Right ventricle myocardium inferior (tissue), 1 donor: ENCODE measurements at places on chromosomes 4 and X. TPM values are rescaled to one million over a fixed set of nuclear protein-coding genes. Genes with fewer than 3 reads are reported as not detected.
A peak's percentile ranks its signal among the peaks of the same experiment; 100 is the strongest.

DNA sequence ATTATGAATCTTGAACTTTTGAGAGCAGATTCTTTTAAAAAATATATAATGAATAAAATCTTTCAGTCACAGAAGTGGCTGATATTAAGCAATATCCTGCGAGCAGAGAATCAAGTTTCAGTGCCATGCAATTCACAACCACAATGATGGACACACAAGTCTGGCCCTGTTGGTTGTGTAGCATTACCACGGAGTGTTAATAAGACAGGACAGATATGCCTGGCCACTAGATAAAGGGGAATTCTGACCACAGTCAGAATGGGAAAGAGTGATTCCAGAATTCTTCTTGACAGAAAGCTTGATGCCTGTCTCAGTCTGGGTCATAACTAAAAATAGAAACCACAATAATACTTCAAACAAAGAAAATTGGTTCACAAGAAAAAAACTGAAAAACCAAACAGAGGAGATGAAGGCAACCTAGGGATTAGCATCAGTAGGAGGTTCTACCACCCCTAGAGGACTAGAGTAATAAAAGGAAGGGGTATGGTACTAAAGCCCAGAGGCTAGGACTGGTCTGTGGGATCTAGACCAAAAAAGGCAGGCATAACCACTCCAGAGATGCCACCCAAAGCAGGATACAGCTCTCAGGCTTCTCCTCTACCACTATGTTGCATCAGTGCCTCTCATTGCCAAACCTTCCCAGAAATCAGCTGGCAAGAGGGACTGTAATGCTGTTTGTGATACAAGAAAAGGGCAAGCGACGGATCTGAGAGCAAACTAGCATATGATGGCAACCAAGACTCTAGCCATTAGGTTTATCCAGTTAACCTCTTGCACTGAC is 59.0 kb downstream of the RNF150 start:
- DNase-seq: no peak

- no peak for DNase-seq
Measured at GRCh38 chrX:6024204-6024603, 204.5 kb downstream of the NLGN4X start.

- no peak for DNase-seq
Measured at GRCh38 chrX:48711929-48712505, 15.5 kb downstream of the SUV39H1 start.

GRCh38 chrX:28848707-28849106 is 261.5 kb downstream of the IL1RAPL1 start:
- DNase-seq: no peak

DNA sequence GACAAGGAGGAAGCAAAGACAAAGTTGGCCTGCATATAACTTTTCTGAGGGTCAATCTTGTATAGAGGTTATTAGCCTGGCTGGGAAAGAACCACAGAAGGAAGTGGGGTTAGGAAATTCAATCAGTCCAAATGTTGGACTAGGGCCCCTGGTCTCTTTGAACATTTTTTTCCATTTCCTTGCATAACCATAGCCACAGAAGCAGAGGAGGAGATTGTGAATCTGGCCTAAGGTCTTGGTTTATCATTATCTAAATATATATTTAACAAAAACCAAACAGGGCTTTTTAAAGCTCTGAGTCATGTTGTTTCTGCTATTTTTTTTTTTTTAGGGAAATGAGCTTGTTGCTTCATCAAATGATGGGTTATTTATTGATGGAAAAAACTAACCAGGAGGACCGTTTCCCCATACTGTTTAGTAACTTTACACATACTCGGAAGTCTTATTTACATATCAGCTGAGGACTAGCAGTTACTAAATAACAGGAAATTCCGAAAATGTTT is 97.7 kb upstream of the ACSL4 start:
- DNase-seq: no peak

DNA sequence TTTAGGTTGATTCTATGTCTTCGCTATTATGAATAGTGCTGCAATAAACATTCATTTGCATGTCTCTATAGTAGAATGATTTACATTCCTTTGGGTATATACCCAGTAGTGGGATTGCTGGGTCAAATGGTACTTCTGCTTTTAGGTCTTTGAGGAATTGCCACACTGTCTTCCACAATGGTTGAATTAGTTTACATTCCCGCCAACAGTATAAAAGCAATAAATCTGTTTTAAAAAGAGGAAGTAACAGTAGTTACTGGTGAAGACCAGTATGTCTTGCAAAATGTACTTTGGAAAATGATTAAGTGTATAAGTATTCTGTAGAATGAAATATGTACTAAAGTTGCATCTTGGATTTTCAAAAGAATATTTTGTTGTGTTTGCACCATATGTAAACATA is 77.3 kb downstream of the SHROOM4 start:
- DNase-seq: no peak

GRCh38 chr4:95959633-95960032 is 119.7 kb downstream of the PDHA2 start:
- DNase-seq: no peak

DNA sequence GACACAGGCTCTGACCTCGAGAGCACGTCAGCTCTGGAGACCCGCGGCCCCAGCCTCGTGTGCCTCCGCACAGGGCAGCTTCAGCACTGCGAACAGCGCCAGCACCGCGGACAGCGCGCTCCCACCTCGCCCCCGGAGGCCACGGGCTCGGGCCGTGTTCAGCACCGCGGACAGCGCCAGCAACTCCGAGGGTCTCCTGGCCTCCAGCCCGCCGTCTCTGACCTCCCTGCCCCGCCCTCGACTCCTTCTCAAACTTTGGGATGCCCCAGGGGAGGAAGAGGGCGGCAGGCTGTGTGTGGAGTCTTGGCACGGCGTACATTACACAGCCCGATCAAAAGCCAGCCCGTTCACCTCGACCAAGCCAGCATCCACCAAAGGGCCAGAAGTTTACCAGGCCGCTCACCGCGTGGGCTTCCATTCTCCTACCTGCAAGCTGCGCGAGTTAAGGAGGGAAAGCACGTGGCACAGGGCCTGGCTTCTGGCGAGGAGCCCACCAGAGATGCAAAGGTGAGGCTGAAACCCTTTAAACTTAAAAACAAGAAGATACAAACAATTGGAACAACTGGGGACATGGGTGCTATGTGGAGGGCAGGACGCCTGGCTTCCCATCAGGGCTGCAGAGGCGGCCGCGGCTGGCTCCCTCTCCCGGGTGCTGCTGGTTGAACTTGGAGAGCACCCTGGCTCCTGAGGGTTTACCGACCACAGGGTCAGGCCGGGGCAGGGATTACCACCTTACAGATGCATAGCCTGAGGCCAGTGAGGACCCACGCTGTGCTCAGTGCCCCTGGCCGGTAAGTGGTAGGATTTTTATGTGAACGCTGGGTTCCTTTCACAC is 4.5 kb upstream of the NKX1-1 start:
- DNase-seq: no peak

DNA sequence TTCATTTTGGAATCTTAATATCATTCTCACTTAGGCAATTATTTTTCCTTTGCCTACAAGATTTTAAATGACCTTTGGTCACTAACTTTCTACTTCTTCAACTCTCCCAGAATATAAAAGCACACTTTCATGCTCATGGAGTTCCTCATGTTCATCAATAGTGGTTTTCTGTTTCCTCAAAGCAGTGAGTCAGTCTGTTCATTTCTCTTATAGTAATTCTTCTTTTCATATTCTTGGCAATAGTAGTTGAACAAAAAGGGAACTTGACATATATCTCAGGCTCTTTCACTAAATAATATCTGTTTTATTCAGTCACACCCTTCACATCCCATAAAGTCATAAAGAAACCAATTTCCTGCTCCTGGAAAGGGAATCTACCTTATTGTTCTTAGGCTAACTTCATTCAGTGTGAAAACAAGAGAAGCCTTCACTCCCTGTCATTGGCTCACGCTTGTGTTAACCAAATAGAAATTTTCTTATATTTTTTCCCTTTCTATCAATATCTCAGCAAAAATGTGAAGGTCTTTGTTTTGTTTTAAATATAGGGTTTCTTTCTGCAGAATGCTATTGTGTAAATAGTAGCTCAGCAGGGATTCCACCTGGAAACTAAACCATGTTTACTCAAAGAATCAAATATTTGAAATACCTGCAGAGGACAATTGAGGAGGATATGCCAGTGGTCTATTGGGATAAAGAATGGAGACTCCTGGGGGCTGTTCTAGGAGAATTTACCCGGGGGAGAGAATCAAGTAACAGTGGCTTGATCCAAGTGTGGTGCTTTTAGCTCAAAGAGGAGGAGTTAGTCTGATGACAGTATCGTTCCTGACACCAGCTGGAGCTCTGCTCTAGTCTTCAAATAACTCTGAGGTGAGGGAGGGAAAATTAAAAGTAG is 13.4 kb upstream of the TNIP3 start:
- DNase-seq: no peak

GRCh38 chrX:50609796-50610195 is 139.2 kb upstream of the DGKK start:
- DNase-seq: no peak

GRCh38 chr4:158580064-158580463 is 58.4 kb downstream of the RXFP1 start:
- no peak for DNase-seq

DNA sequence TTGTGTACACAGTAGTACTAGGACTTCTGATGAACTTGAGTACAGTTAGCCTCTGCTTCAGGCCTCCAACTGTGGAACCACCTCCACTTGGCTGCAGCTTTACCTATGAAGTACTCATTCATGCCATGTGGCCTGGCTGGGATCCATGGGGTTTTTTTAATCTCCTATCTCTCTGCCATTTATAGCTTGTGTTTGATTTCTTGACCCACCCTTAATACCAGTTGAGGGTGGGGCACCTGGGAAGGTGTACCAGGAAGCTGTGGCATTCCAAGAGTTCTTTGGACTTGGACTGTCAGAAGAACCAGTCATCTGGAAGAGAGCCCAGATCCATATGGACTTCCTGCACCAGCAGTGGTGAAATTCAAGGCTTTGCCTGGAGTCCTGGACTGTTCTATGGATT is 230.1 kb downstream of the SHROOM3 start:
- no peak for DNase-seq

GRCh38 chr4:77156533-77156911 is 485 bp upstream of the CCNG2 start:
- peak; percentile 94 for DNase-seq

DNA sequence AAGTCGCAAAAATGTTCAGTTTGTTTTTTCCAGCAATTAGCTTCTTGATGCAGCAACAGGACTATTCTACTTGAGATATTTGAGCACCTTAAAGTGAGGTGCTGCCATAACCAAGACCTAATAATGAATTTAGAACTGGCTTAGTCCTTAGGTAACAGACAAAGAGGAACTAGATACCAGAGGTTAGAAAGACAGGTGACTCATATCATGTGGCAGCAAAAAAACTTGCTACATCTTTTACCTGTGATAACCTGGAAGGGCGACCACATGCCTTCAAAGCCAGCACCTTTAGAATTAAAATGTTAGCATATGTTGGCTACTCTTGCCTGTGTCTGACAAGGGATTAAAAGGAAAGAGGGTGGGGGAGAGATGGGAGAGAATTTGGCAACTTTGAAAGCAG is 90.4 kb downstream of the ARHGAP6 start:
- DNase-seq: no peak

DNA sequence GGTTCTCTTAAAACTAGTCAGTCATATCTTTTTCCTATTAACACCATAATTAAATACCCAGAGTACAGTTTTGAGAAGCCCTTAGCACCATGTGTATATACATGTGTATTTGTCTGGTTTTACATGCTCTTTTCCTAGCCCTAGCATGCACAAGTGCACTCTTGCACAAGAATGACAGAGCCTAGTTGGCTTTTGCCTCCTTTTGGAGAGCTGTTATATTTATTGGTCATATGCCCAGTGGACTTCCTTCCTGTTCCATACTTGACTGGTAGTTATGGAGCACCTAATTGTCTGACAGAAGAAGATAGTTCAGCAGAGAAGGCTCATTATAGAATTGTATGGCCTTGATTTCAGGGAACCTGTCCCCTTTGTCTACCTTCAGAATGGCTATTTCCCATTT is 155.6 kb downstream of the ARX start:
- DNase-seq: no peak

DNA sequence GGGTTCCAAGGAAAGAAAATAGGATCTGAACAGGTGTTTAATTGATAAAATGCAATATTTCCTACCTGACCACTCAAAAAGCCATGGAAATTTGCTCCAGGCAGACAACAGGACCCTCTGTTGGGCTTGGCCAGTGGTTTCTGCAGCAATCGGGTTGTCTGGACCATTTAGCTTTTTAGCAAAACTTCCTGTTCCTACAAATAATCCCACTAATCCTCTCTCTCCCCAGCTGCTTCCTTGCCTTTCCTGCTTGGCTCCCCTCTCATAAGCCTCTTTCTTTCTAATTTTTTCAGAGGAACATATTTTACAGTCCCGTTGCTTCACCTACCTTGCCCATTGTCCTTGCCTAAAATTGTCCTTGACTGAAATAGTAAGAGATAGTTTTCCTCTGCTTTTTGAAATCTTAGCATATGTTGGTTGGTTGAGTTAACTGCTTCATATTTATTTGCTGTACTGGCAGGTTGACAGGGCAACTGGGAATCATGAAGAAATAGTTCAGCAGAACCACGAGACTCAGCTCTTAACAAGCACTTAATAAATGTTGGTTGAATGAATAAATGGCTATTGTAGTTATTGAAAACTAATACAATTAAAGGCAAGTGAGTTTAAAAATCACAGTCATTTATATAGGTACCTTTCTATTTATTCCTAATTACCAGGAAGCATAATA is 259.8 kb downstream of the KCNIP4 start:
- DNase-seq: no peak

- DNase-seq: no peak
Measured at GRCh38 chrX:37993837-37994619, 12.3 kb upstream of the SYTL5 start.

Gene MAGIX
- 4.3 TPM for total RNA-seq

Gene PNMA5
- not detected for total RNA-seq

- peak; percentile 69 for DNase-seq
Measured at GRCh38 chr4:4574792-4575191, 32.9 kb upstream of the STX18 start.

DNA sequence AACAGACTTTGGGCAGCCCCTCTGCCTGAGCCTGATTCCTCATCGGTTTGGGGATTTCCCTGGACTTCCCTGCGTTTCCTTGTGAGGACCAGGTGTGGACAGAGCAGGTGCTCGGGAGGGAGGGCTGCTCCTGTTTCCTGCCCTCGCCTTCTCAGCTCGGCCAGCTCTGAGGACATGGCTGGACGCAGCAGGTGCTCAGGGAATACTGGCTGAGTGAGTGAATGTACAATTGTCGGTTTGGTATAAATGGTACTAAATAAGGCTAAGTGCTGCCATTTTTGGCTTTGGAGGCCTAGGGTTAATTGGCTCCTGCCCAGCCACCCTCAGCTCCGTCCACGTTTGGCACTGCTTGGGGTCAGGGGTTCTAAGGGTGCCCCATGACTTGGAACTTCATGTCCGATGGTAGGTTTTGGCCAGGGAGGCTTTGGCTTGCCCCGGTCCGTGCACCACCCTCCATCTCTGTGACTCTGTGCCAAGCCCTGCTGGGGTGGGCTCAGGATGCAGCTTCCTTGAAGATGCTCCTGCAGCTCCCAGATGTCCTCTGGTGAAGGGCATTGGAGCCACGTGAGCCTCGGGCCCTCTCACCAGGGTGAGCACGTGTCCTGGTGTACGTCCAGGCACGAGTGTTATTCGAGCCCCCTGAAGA is 45.0 kb upstream of the NKX1-1 start:
- no peak for DNase-seq

- DNase-seq: no peak
Measured at GRCh38 chrX:134007716-134008115, 22.3 kb upstream of the GPC3 start.

Gene UNC5C
- 2.1 TPM for total RNA-seq
